ENCODE measurements at places on chromosomes 6 and 20.

- peak; percentile 67 for DNase-seq
Observed at GRCh38 chr20:14334306-14334930, 3.0 kb downstream of the FLRT3 start.

- DNase-seq, result no peak
Observed at GRCh38 chr6:123928529-123928928, 124.9 kb downstream of the NKAIN2 start.

DNA sequence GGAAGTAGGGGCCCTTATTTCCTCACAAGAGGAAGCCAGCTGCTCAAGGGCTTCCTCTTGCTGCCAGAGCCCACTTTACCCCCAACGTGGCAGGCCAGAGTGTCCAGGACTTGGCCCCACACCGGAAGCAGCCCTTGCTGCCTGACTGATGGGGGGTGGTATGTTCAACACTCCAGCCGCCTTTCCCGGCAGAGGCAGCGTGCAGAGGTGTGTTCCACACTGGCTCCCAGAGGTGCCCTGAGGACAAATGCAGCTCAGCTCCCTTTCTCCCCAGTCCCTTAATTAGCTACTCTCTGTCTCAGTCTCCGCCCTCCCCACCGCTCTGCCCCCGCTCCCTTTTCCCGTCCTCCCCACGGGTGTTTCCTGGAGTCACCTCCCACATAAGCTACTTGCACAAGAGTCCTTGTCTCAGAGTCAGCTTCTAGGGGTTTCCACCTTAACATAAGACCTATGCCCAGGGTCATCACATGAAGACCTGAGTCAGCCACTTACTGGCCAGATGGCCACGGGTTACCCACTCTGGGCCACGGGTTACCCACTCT lies 61.7 kb upstream of the SHLD1 start:
- DNase-seq, result no peak

GRCh38 chr6:167161851-167162467 lies 4.2 kb upstream of the GPR31 start:
- no peak for DNase-seq

DNA sequence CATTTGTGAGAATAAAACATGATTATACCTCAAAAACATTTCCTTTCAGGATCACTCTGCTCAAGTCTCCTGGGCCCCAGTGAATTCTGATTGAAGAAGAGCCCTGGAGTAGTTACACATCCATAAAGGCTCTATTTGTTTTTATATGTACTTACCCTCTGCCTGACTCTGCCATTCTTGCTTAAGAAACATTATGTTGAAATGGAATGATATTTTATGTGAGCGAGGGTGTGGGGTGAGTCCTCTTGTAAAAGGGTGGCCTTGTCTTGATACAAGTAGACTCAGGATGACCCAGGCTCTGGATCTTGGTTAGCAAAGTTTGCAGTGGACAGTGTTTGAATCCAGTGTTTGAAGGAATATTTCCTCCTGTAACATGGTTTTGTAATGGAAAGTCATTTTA lies 215.4 kb upstream of the PREP start:
- no peak for DNase-seq

All from sigmoid colon (tissue), 7 donors.